ENCODE measurements at places on chromosomes 2 and 18. TPM values are rescaled to one million over a fixed set of nuclear protein-coding genes. Genes with fewer than 3 reads are reported as not detected.

DNA sequence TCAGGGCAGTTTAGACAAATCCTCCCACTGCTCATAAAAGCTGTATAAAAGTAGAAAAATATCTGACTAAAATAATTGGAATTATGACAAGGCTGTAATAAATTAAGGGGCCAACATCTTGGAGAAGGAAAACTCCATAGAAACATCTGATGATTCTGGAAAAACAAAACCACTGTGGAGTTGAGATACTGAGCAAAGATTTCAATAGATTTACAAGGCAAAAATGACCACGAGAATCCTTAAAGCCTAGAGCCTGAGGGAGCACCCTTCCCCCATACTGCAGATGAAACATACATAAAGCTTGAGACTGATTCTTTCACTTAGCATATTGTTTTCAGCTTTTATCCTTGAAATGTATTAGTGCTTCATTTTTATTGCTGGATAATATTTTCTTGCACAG lies 286.4 kb upstream of the MMADHC start:
- DNase-seq: no peak

DNA sequence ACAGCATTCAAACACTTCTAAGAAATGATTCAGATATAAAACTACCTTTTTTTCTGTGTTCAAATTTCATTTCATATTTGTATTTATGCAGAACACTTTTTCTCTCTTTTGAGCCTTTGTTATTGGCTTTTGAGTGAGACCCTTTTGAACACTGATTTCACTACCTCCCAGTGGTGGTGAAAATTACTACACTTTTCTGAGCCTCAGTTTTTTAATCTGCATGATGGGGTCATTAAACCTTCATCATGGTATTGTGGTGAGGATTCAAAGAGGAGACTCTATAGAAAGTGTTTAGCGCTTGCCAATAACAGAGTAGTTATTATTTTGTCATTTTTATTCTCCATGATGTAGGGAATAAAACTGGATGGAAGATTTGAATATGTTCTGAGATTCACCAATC lies 169.8 kb downstream of the THSD7B start:
- DNase-seq: no peak

- no peak for DNase-seq
Measured at GRCh38 chr2:54755641-54756326, 32.3 kb downstream of the EML6 start.

DNA sequence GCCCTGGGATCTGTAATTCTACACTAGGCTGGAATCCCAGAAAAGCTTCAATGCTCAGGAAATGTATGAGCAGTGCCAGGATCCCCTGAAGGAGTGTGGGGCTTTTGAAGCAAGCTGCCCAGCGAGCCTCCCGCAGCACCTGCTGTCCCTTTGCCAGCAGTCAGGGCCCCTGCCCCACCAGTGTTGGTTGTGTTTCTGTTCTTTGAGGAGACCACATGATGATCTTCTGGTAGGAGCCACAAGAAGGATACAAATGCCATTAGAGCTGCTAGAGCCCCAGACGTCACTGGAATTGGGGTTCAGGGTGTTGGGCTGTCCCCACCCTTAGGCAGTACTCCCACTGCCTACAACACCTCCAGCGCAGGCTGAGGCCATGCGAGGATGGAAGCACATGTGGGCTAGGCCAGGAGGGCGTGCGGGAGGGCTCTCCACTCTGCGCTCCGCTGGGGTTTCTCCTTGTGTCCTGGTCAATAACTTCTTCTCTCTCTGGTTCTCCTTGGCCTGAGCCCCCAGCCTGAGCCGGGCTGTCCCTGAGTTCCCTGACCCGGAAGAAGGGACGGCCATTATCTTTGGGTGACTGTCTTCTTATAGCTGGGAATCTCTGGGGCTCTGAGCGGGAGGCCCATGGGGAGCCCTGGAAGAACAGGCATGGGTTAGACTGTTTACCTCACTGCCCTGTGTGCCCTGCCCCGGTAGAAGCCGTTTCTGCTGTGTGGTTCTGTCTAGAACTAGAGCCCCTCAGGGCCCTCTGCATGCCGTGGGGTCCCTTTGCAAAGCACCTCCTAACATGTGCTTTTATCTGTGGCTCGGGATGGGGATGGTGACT lies 73.9 kb downstream of the LRRFIP1 start:
- no peak for DNase-seq

The KCNK3 gene
- 2.7 TPM for total RNA-seq

The GTF2A1L gene
- not detected for total RNA-seq

The SRD5A2 gene
- total RNA-seq: not detected

The C2orf66 gene
- not detected for total RNA-seq

The RGPD3 gene
- total RNA-seq: 0.08 TPM

The GCA gene
- total RNA-seq: 7.6 TPM
